ENCODE measurements at places on chromosomes 12 and 14.
A peak's percentile ranks its signal among the peaks of the same experiment; 100 is the strongest.

- DNase-seq, result no peak
These were observed 6.6 kb downstream of the CFAP54 start for GRCh38 chr12:96495841-96496545.

- DNase-seq, result no peak
These were observed 357.4 kb downstream of the TMEM117 start for GRCh38 chr12:44193281-44193680.

GRCh38 chr14:39303115-39303514 lies 69.4 kb downstream of the MIA2 start:
- no peak for DNase-seq

- no peak for DNase-seq
These were observed 131.0 kb upstream of the SRRM4 start for GRCh38 chr12:118850244-118850825.

DNA sequence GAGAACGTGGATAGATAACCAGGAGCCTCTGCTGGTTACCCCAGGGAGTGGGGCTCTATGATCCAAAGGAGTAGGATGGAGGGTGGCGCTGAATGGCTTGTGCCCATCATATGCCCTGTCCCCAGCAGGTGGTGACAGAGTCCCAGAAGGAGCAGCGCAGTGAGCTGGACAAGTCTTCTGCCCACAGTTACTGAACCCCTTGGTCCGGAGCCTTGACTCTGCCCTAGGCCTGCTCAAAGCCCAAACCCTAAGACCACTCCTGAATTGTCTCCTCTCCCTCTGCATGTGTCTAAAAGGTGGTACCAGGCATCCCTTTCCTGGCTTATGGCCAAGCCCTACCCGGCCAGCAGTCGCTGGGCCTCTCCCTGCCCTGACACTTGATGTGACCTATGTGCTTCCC lies 3.2 kb downstream of the PRPH start:
- DNase-seq, result peak; percentile 60

DNA sequence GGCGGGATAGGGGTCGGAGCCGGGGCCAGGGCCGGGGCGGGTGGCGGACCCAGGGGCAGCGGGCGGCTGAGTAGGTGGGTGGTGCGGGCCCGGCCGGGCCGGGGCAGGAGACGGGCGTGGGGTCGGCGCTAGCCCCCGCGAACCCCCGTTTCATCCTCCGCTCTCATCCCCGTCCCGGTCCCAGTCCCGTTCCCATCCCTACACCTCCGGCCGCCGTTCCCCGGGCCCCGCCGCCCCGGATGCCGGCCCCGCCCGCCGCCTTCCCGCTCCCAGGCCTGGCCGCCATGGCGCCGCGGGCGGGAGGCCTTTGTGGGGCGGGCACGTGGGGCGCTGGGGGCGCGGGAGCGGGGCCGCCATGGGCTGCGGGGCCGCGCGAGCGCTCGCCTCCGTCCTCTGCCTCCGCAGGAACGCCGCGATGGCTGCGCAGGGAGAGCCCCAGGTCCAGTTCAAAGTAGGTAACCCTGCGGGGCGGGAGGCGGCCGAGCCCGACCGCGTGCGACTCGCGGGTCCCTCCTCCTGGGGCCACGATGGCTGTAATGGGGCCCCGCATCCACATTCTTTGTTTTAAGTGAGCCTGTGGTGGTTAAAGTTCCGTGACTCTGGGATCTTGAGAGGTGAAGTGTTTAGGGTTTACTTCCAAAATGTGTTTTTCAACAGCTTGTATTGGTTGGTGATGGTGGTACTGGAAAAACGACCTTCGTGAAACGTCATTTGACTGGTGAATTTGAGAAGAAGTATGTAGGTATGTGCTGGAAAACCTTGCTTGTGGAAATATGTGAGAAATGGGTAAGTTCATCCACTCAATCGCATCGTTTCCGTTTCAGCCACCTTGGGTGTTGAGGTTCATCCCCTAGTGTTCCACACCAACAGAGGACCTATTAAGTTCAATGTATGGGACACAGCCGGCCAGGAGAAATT lies 572 bp downstream of the RAN start:
- peak; percentile 45 for DNase-seq

- DNase-seq, result peak; percentile 38
These were observed 46.6 kb upstream of the LRIG3 start for GRCh38 chr12:58966939-58967338.

DNA sequence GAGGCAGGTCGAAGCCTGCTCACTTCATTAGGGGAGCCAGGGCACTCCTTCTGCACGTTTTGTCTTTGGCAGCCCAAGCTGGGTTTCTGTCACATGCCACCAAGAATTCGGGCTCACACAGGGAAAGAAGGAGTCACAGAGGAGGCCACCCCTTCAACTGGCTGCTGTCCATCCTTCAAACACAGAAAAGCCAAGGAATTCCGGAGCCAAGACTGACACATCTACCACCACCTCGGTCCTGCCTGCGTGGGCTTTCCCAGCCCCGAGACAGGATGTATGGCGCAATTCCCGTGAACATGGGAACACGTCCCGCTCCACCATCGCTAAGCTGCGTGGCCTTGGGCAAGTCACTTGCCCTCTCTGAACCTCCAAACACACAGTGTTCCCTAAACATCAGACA lies 70.4 kb downstream of the NCOR2 start:
- no peak for DNase-seq

GRCh38 chr14:94773061-94773648 lies 3.2 kb upstream of the GSC start:
- no peak for DNase-seq

DNA sequence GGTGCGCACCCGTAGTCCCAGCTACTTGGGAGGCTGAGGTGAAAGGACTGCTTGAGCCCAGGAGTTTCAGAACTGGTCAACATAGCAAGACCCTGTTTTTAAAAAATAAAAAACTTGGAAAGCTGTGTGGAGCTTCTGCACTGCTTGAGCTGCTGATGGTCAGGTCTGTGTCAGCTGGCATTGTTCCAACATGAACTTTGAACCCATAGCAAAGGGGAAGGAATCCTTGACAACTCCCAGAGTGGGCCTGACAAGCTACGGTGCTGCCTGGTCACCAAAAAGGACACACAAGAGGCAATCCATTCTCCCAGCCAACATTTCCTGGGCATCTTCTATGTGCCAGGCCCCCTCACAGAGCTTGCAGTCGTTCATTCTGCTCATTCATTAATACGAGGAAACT lies 16.4 kb upstream of the LTBP2 start:
- no peak for DNase-seq

- no peak for DNase-seq
These were observed 460.8 kb downstream of the BCAT1 start for GRCh38 chr12:24488091-24488596.

- no peak for DNase-seq
These were observed 197.0 kb upstream of the PKP2 start for GRCh38 chr12:33093534-33093933.

DNA sequence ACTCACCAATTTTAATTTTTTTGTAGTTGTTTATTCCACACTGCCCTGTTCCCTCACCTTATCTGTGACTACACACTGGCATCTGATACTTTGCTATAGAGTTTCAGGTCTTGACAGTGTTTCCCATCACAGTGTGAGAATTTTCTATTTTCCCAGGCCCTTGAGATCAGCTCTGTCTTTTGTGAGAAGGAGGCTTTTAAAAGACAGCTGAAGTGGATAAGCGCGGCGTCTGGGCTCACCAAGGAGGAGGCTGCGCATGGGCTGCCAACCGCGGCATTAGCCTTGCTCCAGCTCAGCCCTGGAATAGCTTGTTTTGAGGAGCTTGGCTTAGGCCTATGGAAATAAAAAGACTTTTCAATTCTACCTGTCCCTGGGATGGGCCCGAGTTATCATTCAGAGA lies 181.3 kb downstream of the RMST start:
- no peak for DNase-seq

DNA sequence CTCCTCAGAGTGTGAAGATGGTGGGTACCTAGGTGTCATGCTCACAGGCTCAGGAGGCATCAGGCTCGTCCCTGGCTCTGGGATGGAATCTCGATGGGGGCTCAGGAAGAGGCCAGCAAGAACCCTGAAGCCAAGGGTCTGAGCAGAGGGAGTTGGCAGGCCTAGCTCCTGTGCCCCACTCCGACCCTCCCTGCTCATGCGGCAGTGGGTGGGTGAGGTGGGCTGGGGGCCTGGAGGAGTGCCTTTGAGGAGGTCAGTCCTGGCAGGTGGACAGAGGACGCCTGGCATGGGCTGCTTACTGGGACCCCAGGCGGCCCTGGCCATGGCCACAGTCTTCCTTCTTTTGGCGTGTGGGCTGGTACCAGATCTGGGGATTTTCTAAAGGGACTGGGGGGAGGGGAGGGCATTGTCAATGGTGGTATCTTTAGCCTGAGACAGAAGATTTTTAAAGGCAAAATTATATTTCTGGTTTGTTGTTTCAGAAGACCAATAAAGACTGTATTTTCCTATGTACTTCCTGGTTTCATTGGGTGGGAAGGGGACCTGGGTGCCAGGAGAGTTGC lies 16.0 kb downstream of the LRTM2 start:
- DNase-seq, result no peak

GRCh38 chr14:53213761-53214160 lies 60.6 kb upstream of the DDHD1 start:
- DNase-seq, result no peak

- DNase-seq, result no peak
These were observed 6.3 kb downstream of the GON7 start for GRCh38 chr14:93200553-93200952.

- DNase-seq, result no peak
These were observed 55.5 kb upstream of the BDKRB2 start for GRCh38 chr14:96149131-96149530.

GRCh38 chr14:75120541-75121291 lies 6.1 kb downstream of the NEK9 start:
- no peak for DNase-seq

DNA sequence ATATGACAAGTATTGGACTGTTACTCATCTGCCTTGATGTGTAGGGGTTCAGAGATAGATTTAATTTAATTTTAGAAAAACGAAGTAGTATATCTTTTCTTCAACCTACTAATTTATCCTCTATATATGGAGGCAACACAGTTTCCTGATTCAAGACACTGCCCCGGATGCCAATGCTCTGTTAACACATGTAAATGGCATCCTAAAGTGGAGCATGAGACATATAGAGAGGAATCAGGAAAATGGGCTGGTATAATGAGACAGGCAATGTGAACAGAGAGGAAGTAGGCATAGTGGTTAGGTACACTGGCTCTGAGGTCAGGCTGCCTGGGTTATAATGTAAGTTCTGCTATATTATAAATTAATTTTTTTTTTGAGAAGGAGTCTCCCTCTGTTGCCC lies 85.6 kb downstream of the OTOGL start:
- DNase-seq, result no peak

- DNase-seq, result no peak
These were observed 495.4 kb downstream of the TMEM121 start for GRCh38 chr14:106021832-106022231.

GRCh38 chr14:75002392-75003249 lies at the start of gene EIF2B2:
Gene EIF2B2, plus strand, starts transcription at chr14:75002921. Its CDS starts 70 bp downstream, at chr14:75002991.
- DNase-seq, result peak; percentile 97

DNA sequence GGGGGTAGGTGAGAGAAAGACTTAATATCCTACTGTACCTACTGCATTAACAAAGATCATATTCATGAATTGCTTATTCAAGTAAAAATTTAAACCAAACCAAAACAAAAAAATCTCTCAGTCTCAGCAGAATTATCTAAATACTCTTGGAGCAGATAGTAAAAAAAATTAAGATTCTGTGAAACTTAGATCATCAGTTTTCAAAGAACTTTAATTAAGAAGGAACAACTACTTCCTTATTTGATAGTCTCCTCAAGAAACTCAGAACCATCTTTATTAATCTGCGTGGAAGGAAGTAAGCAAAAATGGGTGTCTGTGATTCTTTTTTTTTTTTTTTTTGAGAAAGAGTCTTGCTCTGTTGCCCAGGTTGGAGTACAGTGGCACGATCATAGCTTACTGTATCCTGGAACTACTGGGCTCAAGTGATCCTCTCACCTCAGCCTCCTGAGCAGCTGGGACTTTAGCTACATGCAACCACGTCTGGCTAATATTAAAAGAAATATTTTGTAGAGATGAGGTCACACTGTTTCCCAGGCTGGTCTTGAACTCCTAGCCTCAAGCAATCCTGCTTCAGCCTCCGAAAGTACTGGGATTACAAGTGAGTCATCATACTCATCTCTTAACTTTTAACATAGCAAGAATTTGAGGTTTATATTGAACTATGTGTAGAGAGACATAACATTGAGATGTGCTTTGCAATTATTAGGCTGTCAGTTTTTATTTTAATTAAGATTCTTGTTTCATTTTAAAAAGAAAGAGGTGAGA lies 37.4 kb downstream of the GAS2L3 start:
- DNase-seq, result no peak

DNA sequence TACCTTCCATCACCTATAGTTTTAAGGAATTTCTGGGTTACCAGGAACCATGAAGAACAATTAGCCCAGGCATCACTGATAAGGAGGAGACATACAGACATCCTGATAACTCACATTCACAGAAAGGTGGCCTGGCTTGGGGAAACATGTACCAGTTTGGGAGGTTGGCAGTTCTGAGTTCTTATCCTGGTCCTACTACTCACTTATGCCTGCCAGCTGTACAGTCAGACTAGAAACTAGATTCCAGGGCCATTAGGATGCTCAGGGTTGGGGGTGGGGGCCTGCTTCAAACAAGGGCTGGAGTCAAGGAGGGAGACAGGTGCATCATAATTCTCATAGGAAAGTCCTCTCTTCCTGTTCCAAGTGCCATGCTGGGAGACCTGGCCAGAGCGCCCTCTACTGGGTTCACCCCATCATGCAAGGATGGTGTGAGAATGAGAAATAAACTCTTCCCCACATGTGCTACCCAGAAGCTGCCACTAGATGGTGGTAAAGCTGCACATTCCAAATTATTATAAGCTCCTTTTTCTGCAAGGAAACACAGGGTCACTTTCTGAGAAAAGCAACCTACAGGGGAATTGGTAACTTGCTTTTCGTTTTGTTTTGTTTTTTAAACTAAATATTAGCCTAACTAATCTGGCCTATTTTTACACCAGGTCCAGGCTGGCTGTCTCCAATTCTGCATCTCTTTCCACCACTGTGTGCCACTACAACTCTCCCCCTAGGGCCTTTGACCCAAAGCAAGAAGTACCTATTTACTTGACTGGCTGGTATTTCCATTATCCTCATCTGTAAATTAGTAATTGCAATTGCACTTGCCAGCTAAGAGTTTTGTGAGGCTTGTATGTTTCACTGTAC lies 14.5 kb downstream of the OAS2 start:
- peak; percentile 77 for DNase-seq

DNA sequence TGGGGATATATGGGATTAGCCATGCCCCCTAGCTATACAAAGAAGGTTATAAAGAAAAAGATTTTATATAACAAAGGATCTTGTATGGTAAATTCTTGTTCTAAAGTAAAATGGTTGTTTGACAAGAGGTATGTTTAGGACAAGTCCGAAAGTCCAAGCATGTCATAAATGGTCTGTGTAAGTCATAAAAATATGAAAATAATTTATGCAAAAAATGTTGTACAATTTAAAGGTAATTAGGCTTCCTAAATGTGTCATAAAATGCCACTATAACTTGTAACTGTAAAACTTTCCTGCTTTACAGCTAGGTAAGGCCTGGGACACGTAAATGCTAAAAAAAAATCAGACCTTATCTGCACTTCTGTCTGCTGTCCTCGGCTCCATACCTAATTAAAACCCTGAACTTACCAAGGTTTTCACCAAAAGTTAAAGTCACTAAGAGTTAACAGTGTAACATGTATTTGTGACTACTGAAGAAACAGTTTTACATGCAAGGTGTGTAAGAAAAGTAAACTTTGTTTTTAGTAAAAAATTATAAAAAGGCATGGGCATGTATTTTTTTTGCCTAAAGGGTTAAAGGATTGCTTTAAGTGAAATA lies 110.0 kb upstream of the RESF1 start:
- peak; percentile 69 for DNase-seq

- DNase-seq, result no peak
These were observed 125.6 kb upstream of the FGD4 start for GRCh38 chr12:32273712-32274111.

Measured in T47D (cell line).